Substantia nigra (tissue), 51 donors: ENCODE measurements at places on chromosomes 2 and 18.

GRCh38 chr2:108614043-108614545 is 79.8 kb downstream of the LIMS1 start:
- no peak for DNase-seq

GRCh38 chr2:192126912-192127311 is 67.8 kb downstream of the TMEFF2 start:
- no peak for DNase-seq

- DNase-seq: no peak
Observed at GRCh38 chr2:191451116-191451515, 205.9 kb downstream of the MYO1B start.

- DNase-seq: no peak
Observed at GRCh38 chr2:239674101-239674980, 273.5 kb upstream of the HDAC4 start.

DNA sequence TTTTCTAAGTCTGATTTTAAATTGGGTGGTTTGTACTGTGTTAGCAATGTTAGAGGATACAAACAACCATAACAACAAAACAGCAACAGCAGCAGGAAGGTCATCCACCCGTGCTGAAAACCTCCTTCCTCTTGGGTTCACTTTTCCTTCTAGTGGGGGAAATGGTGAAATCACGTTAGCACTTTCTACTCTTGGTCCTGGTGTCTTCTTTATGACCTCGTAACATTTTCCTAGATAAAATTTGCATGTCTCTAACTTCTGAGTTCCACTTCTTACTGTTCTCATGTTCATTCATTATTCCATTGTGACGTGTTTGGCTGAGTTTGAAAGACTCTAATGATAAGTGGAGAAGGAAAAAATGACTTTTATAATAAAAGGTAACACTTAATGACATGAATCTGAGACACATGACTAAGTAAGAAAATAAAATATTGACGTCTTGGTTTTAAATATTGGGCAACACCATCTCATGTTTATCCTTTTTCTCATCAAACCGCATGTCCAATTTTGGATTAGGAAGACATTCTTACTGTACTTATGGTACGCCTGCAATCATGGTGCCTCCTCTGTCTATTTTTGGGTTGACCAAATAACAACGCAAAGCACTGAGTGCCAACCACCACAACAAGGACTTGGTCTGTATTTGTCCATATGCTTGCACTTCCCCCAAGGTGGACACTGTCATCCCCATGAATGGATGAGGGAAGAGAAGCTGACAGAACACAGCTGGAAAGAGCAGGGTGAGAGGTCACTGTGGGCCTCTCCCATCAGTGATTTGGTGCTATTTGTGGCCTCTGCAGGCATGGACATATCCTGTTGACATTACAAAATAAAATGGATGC is 25.7 kb upstream of the IL1R1 start:
- no peak for DNase-seq

GRCh38 chr2:238895361-238895882 is 47.5 kb downstream of the TWIST2 start:
- no peak for DNase-seq

- DNase-seq: no peak
Observed at GRCh38 chr2:208280933-208281332, 14.9 kb downstream of the PIKFYVE start.

- no peak for DNase-seq
Observed at GRCh38 chr18:58792086-58792485, 72.6 kb upstream of the ZNF532 start.

- no peak for DNase-seq
Observed at GRCh38 chr18:48006415-48007175, 76.1 kb upstream of the SMAD2 start.

DNA sequence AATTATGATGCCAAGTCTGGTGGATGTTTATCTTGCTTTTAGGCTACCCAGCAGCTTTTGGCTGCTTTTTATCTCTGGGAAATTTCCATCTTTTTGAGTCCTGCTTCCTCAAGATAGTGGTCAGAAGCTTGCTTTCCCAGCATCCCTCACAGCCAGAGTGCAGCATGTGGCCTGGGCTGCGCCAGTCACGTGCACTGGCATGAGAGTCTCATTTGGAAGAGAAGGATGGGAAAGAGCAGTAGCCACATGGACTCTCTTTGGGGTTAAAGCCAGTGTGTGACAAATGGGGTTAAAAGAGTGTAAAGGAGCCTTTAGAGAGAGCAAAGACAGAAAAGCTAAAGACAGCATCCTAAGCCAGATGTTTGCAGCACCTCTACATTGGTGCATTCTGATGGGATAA is 12.7 kb downstream of the GPR39 start:
- DNase-seq: no peak

DNA sequence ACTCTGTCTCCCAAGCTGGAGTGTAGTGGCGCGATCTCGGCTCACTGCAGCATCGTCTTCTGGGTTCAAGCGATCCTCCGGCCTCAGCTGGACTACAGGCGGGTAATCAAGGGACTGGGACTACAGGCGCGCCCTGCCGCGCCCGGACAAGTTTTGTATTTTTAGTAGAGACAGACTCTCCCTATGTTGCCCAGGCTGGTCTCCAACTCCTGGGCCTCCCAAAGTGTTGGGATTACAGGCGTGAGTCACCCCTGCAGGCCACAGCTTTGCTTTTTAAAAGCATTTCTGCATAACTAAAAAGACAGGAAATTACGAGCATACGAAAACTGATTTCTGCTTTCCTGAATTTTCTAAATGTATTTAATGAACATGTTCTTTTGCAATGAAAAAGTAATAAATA is 916 bp upstream of the OSBPL1A start:
- no peak for DNase-seq

- no peak for DNase-seq
Observed at GRCh38 chr2:136439064-136439676, 321.2 kb upstream of the CXCR4 start.

- DNase-seq: no peak
Observed at GRCh38 chr2:164722616-164723338, 101.5 kb upstream of the GRB14 start.

DNA sequence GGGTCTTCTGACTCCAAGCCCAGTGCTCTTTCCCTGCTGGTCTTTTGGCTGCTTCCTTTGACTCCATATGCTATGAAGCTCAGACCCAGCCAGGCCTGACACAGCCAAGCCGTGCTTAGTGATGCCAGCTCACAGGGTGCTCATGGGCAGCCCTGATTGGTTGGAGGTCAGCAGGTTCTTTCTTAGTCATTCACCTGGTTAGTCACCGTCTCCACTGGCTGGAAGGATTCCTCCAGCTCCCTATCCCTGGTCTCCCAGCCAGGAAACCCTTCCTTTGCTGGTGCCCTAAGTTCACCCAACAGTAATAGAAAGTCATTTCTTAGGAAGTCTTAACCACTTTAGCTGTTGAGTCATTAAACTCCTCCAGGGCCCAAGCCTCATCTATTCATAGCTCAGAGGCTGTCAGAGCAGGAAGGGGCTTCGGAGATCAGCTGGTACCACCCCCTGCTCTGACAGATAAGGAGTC is 3.9 kb downstream of the KCNK3 start:
- DNase-seq: no peak

- no peak for DNase-seq
Observed at GRCh38 chr18:48601343-48601742, 62.5 kb downstream of the CTIF start.
